ENCODE measurements at places on chromosomes 12 and 14.

DNA sequence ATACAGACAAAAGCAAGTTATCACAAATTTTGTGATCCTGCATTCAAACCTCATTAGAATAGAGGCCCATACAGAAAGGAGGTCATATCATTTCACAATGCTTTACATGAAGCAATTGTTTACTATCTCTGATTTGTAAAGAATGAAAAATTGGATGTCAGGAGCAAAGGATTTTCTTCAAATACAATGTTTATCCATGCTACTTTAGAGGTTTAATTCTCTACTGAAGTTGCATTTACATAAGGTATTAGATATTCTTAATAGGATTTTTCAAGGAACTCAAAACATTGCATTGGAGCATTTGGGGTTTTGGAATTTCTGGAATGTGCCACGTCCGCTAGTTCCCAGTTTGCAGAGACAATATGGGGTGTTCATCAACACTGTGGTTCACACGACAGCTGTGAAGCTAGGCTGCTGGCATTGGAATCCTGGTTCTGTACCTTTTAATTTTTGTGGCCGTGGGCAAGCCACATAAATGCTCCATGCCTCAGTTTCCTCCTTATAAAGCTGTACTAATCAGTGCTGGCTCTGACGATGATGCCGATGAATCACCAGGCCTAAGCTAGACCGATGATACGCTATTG is 174.8 kb downstream of the APAF1 start:
- peak; percentile 38 for DNase-seq

DNA sequence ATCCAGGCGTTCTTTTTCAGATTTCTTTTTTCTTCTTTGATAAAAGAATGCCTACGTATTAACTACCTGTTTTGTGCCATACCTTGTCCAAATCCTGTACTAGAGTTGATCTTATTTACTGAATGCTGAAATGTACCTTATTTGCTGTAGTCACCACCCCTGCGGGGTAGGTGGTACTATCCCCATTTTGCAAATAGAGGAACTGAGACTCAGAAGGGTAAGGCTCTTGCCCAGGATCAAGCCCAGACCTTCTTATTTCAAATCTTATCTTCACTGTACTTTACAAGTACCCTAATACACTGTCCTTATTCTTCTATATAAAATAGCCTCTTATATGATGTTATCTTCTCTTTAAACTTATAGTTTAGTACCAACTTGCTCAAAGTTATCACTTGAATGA is 206.5 kb downstream of the SLC41A2 start:
- DNase-seq, result no peak

DNA sequence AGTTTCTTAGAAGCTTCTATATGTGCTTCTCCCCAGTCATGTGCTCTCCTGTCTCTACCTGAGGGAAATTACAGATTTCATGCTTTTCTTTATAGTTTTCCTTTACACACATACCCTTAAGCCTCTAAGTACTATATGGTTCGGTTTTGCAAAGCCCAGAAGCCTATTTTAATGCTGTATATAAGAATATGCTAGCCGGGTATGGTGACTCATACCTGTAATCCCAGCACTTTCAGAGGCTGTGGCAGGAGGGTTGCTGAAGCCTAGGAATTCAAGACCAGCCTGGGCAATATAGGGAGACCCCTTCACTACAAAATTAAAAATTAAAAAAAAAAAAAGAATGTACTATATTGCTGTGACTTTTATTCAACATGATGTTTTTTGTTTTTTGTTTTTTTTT is 15.4 kb downstream of the DGLUCY start:
- no peak for DNase-seq

DNA sequence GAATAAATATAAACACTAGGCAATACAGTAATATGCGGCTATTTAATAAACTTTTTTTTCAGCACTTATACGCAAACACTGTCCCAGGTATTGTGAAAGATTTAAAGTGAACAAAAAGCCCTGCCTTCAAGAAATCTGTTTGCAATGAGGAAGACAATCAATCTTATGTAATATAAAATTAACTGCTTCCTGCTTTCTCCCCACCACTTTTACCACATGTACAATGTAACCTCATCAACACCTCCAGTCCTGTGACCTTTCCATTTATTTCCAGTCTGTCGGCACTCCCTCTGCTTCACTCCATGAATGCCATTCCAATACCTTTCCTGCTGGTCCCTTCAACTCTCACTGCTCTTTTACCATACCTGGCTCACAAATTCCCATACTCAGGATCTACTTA is 10.5 kb downstream of the SNX6 start:
- DNase-seq, result no peak

GRCh38 chr12:56634837-56635791 is 5.0 kb upstream of the BAZ2A start:
- DNase-seq, result peak; percentile 87

DNA sequence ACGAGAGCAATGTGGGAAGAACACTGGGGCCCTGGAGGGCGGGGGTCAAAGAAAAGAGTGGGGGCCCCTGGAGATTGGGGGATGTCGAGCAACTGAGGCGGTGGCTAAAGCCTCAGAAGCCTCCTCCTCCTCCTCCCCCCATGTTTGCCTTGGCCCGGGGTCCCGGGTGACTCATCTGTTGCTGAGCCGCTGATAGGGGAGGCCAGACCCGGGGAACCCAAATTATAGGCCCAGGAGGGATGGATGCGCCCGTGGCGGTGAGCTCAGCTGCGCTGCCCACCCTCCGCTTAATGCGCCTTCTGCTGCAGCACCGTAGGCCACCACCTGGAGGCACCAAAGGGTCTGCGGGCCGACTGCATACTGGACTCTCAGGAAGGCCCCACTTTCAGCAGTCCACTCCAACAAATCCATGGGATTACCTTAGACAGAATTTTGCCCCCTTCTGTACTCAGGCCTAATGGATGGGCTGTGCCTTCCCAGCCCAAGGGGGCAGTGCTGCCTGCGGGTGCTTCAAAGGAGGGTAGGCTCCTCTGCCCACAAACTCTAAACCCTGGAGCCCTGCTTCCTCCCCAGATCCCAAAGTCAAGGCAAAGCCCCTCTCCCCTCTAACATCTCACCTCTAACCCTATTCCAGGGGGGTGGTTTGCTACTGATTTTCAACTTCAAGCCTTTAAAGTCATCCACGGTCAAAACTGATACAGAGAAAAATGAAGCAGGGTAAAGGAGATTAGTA is 2.6 kb upstream of the WNT10B start:
- peak; percentile 60 for DNase-seq

- DNase-seq, result peak; percentile 74
Measured at GRCh38 chr14:53409969-53410368, 256.8 kb upstream of the DDHD1 start.

- peak; percentile 40 for DNase-seq
Measured at GRCh38 chr14:105475269-105476096, 862 bp downstream of the CRIP2 start.

GRCh38 chr12:128268379-128268995 is 1.5 kb downstream of the TMEM132C start:
- DNase-seq, result no peak

DNA sequence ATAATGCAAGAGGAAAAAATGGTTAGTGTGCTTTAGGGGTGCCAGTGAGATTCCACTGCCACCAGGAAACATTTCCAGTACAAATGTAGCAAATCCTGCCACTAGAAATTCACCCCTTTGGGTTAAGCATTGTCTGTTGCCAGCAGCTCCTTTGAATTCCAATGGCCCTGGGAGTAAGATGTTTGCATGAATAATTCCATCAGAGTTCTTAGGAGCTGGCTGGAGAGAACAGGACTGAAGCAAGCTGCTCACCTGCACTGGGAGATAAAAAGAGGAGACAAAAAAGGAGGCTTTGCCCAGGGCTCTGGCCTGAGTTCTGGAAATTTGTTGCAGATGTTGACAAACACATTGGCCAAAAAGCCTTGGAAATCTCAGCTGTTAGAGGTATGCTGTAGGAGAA is 57.6 kb downstream of the HSPB8 start:
- DNase-seq, result no peak

- DNase-seq, result no peak
Measured at GRCh38 chr12:718756-719102, 33.6 kb upstream of the WNK1 start.

DNA sequence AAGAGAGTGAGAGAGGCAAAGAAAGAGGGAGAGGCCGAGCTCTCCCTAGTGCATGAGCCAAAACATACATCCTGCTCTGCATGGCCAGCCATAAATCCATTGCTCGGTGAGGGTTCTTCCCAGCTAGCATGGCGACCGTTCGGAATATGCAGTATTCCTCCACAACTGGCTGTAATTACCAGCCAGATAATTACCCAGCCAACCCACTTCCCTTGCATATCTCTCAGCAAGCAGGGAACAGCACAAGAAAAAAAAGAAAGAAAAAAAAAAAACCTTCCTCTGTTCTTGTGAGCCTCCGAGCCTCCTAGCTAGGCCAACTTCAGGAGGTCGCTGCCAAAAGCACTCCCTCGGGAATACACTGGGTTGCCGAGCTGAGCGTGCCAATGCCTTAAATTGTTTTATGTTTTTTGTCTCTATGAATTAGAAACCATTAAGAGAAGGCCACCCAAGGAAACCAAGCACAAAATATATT is 567.9 kb downstream of the MED13L start:
- peak; percentile 30 for DNase-seq
